ENCODE measurements at places on chromosomes 5 and 9.

DNA sequence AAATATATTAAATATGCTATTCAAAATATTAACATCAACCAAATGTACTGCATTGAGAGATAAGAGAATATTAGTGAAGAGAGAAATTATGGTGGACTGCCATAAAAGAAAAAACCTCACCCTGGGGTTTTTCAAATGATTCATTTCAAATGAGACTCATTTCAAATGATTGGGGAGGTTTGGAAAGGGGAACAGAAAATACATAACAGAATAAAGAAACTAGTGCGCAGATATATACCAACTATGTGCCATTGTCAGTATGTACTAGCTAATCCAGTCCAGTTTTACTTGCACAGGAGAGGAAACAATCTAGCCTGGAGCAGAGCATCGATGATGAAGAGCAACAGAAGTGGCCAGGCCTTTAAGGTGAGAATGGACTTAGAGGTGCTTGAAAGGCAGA is 651.6 kb upstream of the RORB start:
- no peak for DNase-seq

DNA sequence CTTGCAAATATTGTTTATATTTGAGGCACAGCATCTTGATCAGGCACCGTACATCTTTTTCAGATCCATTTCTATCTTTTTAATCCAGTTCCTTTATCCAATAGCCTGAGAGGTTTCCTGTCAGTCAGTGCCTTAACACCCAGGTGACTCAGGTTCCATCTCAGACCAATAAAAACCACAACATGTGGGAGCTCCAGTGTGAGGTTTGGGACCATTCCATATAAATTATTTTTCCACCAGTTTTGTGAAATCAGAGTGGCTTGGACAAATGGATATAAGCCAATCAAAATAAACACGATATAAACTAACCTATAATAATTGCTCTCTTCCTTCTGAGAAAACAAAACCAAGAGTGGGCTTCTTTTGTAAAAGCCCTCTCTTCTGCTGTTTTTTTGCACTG is 351.3 kb downstream of the NTRK2 start:
- no peak for DNase-seq

DNA sequence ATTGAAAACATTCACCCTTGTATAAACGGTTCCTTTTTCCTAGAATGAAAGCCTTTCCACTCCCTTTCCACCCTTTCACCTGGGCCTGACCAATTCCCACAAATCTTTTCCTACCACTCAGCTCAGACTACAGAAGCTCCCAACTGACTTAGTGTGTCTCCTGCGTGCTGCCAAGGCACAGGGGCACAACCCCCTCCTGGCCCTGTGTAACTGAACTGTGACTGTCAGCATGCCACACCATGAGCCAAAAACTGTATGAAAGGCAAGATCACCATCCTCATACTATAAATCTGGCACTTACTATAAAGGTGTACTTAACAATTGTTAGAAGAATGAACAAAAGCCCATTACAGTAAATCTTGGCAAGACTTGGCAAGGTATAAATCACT is 11.5 kb downstream of the NOL8 start:
- DNase-seq, result no peak

DNA sequence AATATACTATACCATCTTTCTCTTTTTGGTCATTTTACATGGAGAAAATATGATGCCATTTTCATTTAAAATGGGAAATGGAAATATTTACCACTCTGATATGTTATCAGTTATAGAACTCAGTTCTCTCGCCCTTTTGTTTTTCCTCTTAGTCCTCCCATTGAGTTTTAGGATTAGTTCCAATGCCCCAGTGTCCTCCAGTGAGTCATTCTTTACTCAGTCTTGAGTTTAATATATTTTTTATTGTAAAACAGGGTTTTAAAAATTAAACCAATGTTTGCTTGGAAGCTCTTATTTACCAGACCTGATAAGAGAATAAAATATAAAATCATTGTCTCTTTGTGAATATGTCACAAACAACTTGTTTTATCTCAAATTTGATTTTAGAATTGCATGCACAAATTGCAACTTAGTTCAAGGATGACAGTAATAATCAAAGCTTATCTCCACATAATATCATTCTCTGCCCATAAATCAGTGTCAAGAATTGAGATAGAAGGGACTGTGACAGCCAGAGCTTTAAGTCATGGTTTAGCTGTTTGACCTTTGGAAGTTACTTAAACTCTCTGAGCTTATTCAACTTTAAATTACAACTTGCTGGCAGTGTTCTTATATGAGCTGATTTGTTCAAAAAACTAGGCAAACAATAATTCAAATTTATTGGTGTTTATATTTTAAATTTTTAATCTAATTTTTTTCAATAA is 166.4 kb downstream of the PAM start:
- no peak for DNase-seq
